ENCODE measurements at places on chromosomes 4 and X. TPM values are rescaled to one million over a fixed set of nuclear protein-coding genes. Genes with fewer than 3 reads are reported as not detected.

EFHC2 gene
- 0.28 TPM for total RNA-seq

MSANTD1 gene
- 0.56 TPM for total RNA-seq

SPANXC gene
- not detected for total RNA-seq

SAGE1 gene
- not detected for total RNA-seq

CT45A5 gene
- not detected for total RNA-seq

FANCB gene
- 5.4 TPM for total RNA-seq

DCAF8L2 gene
- total RNA-seq = not detected

CCNA2 gene
- 97.6 TPM for total RNA-seq

NHSL2 gene
- total RNA-seq = 0.77 TPM

ARX gene
- not detected for total RNA-seq

C4orf50 gene
- under 0.01 TPM for total RNA-seq

ADAMTS3 gene
- total RNA-seq = 5.4 TPM

MAGEE1 gene
- 0.96 TPM for total RNA-seq

SYTL5 gene
- total RNA-seq = 1.4 TPM

CDX4 gene
- total RNA-seq = not detected

SSX4B gene
- total RNA-seq = not detected

DDIT4L gene
- 4.6 TPM for total RNA-seq

CASP3 gene
- total RNA-seq = 34.7 TPM

VGLL1 gene
- not detected for total RNA-seq
